CD8-positive, alpha-beta memory T cell (primary cell): ENCODE measurements at places on chromosomes 7 and 10. TPM values are rescaled to one million over a fixed set of nuclear protein-coding genes. Genes with fewer than 3 reads are reported as not detected.
A peak's percentile ranks its signal among the peaks of the same experiment; 100 is the strongest.

GRCh38 chr10:44939691-44940401 is 19.8 kb upstream of the RASSF4 start:
- no peaks in the 10 kb centered on the region for H3K36me3 ChIP-seq
- no peak for DNase-seq
- no peaks in the 10 kb centered on the region for H3K4me1 ChIP-seq
- H3K27ac ChIP-seq: no peak overlapping the region
- H3K27me3 ChIP-seq: no peaks in the 10 kb centered on the region

GRCh38 chr7:127961786-127962453 is 69.3 kb downstream of the LRRC4 start:
- H3K4me3 ChIP-seq: no peak overlapping the region
- DNase-seq: no peak
- H3K27me3 ChIP-seq: no peaks in the 10 kb centered on the region
- peaks cover 4% of the 10 kb centered on the region for H3K36me3 ChIP-seq

DNA sequence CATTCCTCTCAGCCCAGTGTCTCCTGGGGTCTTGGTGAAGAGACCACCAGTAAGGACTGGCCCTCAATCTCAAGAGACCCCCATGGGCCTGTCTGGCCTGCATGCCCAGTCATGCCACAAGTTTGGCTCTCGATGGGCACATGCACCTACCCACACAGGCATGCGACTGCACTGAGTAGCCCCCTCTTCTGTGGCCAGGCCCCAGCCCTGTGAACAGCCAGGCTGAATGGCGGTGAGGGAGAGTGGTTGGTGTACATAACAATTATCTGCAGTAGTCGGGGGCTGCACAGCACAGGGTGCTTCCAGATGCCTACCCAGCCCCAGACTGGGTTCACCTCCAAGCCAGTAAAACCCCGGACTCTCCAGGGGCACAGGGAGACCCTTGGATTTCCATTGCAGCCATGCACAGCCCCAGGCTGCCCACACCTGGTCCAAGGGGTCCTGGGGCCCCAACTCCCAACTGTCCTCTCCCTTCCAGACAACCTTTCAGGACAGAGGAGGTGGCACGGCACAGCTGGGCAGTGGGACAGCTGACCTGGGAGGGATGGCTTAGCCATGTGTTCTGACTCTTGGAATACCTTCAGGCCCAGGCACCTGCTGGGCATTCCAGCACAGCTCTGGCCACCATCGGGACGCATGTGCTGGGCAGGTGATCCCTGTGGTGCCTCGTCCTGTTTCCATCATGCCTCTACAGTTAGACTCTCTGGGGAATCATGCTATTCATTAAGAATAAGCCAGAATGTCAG is 21.0 kb upstream of the CSGALNACT2 start:
- no peak overlapping the region for H3K27ac ChIP-seq
- no peak overlapping the region for H3K4me3 ChIP-seq
- peak; percentile 20 for DNase-seq

DNA sequence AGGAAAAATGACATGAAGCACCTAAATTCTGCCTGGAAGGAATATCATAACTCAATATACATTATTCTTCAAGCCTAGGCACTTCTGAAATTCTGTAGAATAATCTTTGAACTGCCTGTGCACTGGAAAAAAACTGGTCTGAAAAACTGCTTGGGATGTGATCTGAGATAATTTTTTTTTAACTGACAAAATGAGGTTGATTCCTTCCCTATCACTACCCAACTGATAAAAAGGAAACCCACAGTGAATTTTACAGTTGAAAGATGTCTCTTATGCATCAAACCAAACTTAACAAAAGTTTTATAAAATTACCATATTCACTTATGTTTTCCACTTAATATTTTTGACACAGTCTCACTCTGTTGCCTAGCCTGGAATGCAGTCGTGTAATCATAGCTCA is 67.2 kb upstream of the FAM133B start:
- no peak for DNase-seq
- no peak overlapping the region for H3K27ac ChIP-seq
- no peaks in the 10 kb centered on the region for H3K4me1 ChIP-seq
- no peaks in the 10 kb centered on the region for H3K27me3 ChIP-seq

- no peak overlapping the region for H3K4me3 ChIP-seq
- DNase-seq: no peak
- H3K4me1 ChIP-seq: no peaks in the 10 kb centered on the region
- H3K36me3 ChIP-seq: no peaks in the 10 kb centered on the region
These were observed 904.6 kb upstream of the SORCS1 start for GRCh38 chr10:108069096-108069495.

DNA sequence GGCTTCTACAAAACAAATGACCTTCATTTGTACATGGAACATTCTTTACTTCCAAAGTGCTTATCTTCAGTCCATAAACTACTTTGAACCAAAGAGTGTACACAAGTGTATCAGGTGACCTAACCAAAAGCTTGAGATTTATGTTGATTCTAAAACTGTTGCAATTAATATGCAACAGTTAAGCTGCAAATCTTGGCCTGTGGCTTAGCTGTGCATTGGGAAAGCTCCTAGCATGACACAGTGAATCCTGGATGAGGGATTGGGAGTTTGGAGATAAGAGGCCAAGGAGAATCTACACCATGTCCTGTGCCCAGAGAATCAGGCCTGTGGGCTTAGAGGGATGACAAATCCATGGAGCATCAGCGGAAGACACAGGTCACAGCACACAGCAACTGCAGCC is 105.2 kb upstream of the GSDME start:
- no peak overlapping the region for H3K4me3 ChIP-seq
- H3K27ac ChIP-seq: no peak overlapping the region
- DNase-seq: no peak

DNA sequence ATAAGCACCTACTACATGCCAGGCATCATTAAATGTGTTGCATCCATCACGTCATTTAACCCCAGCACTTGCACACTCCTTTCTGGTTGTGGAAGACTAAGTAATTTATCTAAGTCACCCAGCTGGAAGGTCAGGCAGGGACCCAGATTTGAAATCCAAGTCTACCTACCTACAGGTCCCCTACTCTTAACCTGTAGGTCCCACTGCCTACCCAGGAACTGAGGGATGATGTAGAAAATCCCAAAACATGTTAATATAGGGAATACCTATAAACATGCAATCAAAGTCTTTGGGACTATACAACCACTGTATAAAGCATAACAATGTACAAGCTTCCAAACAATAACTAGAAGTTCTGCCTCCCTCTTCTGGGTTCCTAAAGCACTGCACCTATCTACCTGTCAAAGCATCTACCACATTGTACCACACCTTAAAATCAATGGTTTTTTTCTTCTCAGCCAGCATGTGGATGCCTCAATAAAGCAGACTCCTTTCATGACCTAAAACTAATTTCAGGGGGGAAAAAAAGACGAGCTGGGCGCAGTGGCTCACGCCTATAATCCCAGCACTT is 5.6 kb downstream of the IL6 start:
- no peak overlapping the region for H3K27ac ChIP-seq
- DNase-seq: no peak
- H3K4me3 ChIP-seq: no peak overlapping the region
- peaks cover 3% of the 10 kb centered on the region for H3K27me3 ChIP-seq
- H3K36me3 ChIP-seq: no peaks in the 10 kb centered on the region
- peaks cover under 1% of the 10 kb centered on the region for H3K4me1 ChIP-seq

DNA sequence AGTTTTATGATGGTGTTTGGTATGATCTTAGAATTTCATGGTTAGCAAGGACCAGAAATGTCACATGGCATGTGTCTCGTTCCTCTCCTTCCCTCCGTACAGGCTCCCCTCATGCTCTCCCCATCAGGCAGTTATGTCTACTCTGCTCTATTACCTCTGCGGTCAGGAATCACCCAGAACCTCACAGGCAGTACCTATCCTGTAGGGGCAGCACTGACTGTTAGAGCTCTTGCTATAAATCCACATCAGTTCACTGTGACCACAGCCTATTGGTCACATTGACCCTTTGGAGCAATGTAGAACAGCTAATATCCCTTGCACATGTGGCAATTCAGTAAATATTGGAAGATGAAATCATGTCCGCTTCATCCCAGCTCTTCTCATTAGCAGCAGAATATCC is 151.8 kb downstream of the WNT2 start:
- no peaks in the 10 kb centered on the region for H3K36me3 ChIP-seq
- H3K4me1 ChIP-seq: no peaks in the 10 kb centered on the region
- no peak overlapping the region for H3K4me3 ChIP-seq
- H3K27me3 ChIP-seq: no peaks in the 10 kb centered on the region

DNA sequence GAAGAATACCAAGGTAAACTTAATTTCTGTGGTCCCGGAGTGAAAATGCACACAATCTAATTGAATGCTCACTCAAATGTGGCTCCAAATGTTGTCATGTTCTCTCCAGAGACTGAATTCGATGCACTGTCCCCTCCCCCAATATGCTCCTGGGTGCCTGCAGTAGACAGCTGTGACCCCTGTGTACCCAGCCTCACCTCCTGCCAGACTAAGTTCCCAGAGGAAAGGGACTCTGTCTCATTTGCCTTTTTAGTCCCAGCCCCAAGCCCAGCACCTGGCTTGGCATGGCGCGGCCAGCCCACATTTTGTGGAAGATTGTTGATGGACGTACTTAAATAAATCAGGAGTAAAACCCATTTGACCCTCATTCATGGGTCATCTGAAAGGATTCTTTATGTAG is 21.8 kb upstream of the FIGNL1 start:
- no peak for DNase-seq
- H3K36me3 ChIP-seq: no peaks in the 10 kb centered on the region
- H3K4me1 ChIP-seq: peaks cover 5% of the 10 kb centered on the region
- H3K4me3 ChIP-seq: no peak overlapping the region
- peaks cover 4% of the 10 kb centered on the region for H3K27me3 ChIP-seq
- H3K27ac ChIP-seq: no peak overlapping the region

DNA sequence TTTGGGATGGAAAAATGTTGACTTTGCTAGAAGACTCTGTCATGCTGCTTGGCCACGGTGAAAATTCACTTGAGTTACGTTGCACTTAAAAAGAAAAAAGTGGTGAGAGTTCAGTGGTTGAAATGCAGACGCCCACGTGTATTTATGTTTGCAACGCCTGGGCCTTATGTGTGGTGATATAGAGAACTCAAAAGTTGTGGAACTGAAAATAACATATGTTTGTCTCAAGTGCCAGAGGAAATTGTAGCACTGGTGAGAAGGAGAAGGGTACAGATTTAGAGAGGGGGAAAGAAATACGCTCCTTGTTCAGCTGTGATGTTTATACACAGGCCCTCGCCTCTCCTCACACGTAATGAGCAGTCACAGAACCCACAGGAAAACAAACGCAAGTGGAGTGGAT is 73.6 kb downstream of the EMX2 start:
- no peaks in the 10 kb centered on the region for H3K36me3 ChIP-seq
- no peak for DNase-seq
- H3K4me3 ChIP-seq: no peak overlapping the region
- no peaks in the 10 kb centered on the region for H3K4me1 ChIP-seq
- no peak overlapping the region for H3K27ac ChIP-seq
- no peaks in the 10 kb centered on the region for H3K27me3 ChIP-seq

GRCh38 chr7:28145931-28146330 is 34.7 kb downstream of the JAZF1 start:
- no peak overlapping the region for H3K27ac ChIP-seq
- DNase-seq: no peak
- H3K4me1 ChIP-seq: no peaks in the 10 kb centered on the region
- H3K27me3 ChIP-seq: no peaks in the 10 kb centered on the region
- H3K36me3 ChIP-seq: no peaks in the 10 kb centered on the region

- no peak for DNase-seq
- no peaks in the 10 kb centered on the region for H3K4me1 ChIP-seq
- no peaks in the 10 kb centered on the region for H3K36me3 ChIP-seq
- no peaks in the 10 kb centered on the region for H3K27me3 ChIP-seq
- H3K4me3 ChIP-seq: no peak overlapping the region
These were observed 16.2 kb downstream of the TNS3 start for GRCh38 chr7:47565640-47566250.

DNA sequence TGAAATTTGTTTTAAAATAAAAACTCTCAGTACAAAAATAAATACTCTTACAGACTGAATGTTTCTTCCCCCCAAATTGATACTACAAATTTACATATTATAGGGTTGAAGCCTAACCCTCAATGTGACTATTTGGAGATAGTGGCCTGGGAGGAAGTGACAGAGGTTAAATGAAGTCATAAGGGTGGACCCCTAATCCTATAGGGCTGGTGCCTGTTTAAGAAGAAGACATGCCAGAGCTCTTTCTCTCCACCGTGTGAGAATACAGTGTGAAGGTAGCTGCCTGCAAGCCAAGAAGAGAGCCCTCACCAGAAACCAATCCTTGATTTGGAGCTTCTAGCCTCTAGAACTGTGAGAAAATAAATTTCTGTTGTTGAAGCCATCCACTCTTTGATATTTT is 67.6 kb downstream of the MCU start:
- no peaks in the 10 kb centered on the region for H3K27me3 ChIP-seq
- no peak overlapping the region for H3K27ac ChIP-seq
- no peaks in the 10 kb centered on the region for H3K4me1 ChIP-seq
- DNase-seq: no peak
- no peaks in the 10 kb centered on the region for H3K36me3 ChIP-seq

DNA sequence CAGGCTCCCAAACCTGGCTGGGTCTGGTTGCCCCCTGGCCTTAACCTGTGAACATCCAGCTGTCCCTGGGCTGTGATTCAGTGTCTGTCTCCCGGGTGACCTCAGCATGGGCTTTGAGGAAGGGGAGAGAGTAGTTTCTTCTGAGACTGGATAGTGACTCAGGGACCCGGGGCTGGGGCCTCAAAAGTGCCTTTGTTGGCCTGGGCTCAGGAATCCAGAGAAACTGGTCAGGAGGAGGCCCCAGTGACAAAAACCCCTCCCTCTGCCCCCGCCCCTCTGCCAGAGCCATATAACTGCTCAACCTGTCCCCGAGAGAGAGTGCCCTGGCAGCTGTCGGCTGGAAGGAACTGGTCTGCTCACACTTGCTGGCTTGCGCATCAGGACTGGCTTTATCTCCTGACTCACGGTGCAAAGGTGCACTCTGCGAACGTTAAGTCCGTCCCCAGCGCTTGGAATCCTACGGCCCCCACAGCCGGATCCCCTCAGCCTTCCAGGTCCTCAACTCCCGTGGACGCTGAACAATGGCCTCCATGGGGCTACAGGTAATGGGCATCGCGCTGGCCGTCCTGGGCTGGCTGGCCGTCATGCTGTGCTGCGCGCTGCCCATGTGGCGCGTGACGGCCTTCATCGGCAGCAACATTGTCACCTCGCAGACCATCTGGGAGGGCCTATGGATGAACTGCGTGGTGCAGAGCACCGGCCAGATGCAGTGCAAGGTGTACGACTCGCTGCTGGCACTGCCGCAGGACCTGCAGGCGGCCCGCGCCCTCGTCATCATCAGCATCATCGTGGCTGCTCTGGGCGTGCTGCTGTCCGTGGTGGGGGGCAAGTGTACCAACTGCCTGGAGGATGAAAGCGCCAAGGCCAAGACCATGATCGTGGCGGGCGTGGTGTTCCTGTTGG is at the start of gene CLDN4:
Gene CLDN4, plus strand, starts transcription at position 316 of the 903 bp plus-strand sequence. Its CDS starts 206 bp downstream, at position 522.
- no peak within 1 kb of the TSS for H3K27ac ChIP-seq
- H3K36me3 ChIP-seq: no peaks in the 10 kb centered on the region
- DNase-seq: no peak
- H3K4me3 ChIP-seq: no peak within 1 kb of the TSS

GPR146 gene
- polyA plus RNA-seq: 1.2 TPM

OPALIN gene
- not detected for polyA plus RNA-seq

CAMK2B gene
- not detected for polyA plus RNA-seq

CALHM1 gene
- polyA plus RNA-seq: not detected

PAPOLB gene
- not detected for polyA plus RNA-seq

SPDYE5 gene
- polyA plus RNA-seq: 0.58 TPM

HOXA6 gene
- polyA plus RNA-seq: not detected

PGAM2 gene
- polyA plus RNA-seq: not detected

JCAD gene
- polyA plus RNA-seq: not detected

RPP38 gene
- 27.3 TPM for polyA plus RNA-seq

CAV2 gene
- not detected for polyA plus RNA-seq
